Sigmoid colon (tissue), 7 donors: ENCODE measurements at places on chromosomes 6 and 20. TPM values are rescaled to one million over a fixed set of nuclear protein-coding genes. Genes with fewer than 3 reads are reported as not detected.

GRCh38 chr6:16764188-16764950, 3.1 kb upstream of the ATXN1 start:
- no peak for DNase-seq

DNA sequence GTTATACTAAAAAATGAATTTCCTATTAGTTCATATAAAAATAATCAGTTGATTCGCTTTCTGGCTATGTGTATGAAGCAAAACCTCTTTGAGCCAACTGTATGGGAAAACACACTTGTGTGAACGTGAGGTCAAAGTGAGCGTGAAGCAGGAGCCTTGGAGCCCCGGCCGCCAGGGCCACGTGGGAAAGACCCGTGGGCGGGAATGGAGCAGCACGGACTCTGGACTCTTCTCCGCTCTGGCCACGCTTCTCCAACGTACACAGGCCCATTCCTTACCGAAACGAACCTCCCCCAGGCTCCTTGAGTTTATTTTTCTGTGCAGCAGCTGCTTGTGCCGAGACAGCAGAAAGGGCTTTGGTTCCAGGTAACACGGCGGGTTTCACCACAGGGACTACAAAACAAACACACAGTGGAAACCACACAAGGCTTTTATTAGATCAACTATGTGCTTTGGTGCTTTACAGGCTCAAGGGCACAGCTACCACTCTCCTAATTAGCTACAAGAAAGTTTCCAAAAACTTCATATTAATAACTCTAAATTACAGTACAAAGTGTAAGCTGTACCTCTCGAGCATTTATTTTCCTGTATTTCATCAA, 62.7 kb downstream of the TAF4 start:
- DNase-seq: no peak

DNA sequence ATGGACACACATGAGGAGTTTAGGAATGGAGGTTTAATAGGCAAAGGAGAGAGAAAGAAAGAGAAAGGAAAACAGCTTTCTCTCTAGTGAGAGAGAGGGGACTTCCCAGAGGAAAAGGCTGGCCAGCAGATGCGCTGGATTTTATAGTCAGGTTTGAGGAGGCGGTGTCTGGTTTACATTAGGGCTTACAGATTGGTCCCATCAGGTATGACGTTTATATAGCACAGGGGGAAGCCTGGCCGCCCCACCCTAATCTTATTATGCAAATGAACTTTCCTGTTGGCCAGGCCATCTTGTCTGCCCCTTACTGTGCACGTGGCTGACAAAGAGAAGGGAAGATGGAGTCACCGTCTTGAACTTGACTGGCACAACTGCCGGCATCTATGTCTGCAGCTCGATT, 86.6 kb upstream of the QKI start:
- no peak for DNase-seq

DNA sequence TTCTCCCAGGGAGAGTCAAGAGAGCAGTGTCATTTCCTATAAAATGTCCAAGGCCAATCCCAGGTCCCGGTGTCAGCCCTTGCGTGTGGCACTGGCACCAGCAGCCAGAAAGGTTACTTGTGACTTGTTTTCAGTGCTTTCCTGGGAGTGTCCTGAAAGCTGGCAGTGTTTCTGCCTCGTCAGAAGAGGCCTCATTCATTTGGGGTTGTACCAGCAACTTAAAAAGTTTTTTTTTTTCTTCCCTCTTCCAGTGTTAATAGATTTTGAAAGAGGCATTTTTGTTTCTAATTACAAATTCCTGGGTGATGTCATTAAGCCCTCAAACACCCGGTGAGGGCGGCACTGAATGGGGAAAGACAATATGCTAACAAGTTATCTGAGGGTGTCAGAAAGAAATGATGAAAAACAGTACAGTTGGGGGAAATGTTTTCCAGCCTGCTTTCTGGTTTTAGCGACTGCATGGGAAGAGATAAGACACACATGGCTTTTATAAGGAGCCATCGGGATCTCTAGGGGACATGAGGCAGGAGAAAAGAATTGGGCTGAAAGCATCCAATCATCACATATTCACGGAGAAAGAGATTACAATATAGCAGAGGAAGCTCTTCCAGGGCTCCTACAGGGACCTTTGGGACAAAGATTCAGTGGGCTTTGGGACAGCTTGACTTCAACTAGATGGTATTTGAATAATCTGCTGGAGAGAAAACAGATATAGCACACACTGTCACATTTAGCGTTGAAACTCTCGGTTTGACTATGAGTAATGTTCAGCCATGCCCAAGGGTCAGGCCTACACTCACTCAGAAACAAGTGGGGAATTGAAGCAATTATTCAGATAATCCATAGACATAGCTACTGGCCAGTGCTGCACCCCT, 153.0 kb downstream of the BCAS1 start:
- DNase-seq: peak; percentile 77

DNA sequence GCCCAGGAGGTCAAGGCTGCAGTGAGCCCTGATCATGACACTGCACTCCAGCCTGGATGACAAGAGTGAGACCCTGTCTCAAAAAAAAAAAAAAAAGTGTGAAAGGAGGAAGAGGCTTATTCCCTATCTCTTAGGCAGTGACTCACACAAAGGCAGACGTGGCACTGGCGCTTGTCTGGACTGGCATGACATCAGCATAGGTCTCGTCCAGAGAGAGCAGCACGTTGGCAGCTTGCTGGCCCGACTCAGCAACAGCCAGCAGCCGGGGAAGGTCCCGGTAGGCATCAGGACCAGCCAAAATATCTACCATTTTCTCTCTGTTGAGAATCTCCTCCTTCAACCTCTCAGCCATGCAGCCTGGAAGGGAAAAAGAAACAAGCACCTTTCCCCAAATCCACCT, 14.1 kb downstream of the CDK5RAP1 start:
- DNase-seq: no peak

DNA sequence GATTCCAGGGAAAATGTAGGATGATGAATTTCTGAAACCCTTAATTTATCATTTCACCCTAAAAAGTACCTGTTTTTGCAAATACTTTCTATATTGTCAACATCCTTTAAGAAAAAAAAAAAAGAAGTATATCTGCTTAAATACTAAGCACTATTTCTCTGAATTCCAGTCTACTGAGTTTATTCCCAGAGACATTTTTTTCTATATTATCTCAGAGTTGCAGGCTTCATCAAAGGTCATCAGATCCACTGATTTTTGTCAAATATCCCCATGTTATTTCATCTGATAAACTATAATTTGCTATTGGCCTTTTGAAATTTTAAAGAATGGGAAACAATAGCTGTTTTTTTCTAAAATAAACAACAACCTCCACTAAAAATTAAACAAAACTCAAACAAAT, 357.6 kb upstream of the ID4 start:
- no peak for DNase-seq

- peak; percentile 74 for DNase-seq
Measured at GRCh38 chr6:167760979-167761793, 65.5 kb upstream of the AFDN start.

GRCh38 chr20:14299831-14300230, 37.6 kb downstream of the FLRT3 start:
- no peak for DNase-seq

DNA sequence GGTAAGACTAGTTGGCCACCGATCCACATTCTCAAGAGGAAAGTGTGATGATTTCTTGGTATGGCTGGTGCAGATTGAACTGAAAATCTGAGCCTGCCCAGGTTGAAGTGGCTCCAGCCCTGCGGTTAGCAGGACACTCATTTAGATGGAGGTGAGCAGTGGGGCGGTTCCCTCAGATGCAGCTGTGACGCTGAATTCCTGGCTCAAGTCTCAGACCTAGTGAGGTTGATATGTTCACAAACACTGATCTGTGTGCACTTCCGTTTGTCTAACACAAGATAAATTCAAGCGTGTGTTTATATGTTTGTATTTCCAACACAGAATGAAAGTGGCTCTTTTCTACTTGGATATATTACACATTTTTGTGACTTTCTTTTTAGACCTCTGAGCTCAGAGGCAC, 83.4 kb upstream of the FRMD1 start:
- no peak for DNase-seq

DNA sequence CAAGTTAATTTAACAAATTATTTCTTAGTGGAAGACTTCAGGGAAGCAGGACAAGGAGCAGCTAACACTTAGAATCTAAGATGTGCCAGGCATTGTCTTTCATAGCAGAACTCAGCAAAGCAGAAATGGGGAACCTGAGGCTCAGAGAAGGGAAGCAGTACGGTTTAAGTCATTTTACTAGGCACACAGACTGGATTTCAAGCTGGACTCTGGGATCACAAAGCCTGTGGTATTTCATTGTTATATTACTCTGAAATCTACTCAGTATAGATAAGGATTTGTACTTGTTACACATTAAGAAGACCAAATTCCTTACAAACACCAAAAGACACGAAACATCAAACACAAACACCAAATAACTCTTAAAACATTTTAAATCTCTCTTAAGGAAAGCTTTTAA, 199.6 kb downstream of the ISM1 start:
- DNase-seq: no peak

GRCh38 chr6:56329271-56330050, 82.1 kb upstream of the COL21A1 start:
- DNase-seq: no peak

The MATN4 gene
- not detected for total RNA-seq

The ZNF343 gene
- total RNA-seq: 11.1 TPM

The TAB2 gene
- total RNA-seq: 114 TPM

The RFX6 gene
- total RNA-seq: not detected

The SLC18B1 gene
- total RNA-seq: 9.1 TPM

The COL20A1 gene
- not detected for total RNA-seq
